Heart right ventricle (tissue), 16 donors: ENCODE measurements at places on chromosomes 5 and 9. TPM values are rescaled to one million over a fixed set of nuclear protein-coding genes. Genes with fewer than 3 reads are reported as not detected.

DNA sequence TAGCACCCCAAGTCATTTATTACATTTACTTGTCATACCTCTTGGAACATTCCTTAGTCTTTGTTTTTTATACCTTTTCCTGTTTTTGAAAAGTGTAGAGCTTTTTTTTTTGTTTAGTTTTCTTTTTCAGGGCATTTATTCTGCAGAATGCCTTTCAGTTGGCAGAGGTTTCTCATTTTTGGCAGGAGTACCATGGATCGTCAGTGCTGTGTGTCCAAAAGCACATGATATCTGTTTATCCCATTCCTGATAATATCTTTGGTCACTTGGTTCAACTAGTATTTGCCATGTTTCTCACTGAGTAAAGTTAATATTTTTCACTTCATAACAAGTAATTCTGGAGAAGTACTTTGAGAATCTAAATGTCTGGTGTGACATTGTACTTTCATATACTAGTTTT, 10.7 kb downstream of the OGN start:
- DNase-seq = no peak

PTGES gene
- total RNA-seq = 1.4 TPM

GRCh38 chr5:170757182-170757601, 26.3 kb upstream of the GABRP start:
- DNase-seq = no peak

DNA sequence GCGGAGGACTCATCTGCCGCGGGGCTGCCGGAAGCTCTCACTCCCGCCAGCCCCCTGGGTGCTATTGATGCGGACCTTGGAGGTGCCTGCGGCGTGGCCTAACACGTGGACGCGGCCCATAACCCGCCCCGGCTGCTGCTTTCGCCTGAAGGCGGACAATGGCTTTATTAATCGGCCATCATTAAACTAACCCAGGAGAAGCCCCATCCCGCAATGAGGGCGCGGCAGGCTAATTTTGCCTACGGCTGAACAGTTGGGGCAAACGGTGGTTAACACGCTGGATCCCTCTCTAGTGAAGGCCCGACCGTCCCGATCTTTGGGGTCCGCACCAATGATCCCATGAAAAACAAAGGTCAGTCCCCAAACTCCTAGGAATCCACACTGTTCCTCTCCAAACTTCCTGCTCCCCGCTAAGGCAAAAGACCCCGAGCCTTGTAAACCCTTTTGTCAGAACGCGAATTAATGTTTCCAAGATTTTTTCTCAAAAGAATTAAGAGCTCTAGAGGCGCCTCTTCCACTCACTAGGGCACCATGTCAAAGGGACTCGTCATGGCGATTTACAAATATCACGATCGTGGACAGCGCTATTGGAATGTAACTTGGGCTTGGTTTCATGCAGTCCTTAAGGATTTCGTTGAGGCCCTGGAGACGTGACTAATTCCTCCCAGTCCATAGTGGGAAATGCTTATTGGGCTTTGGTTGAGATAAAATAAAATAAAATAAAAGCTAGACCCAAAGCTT, 193.1 kb downstream of the MEF2C start:
- no peak for DNase-seq

- no peak for DNase-seq
Measured at GRCh38 chr9:6239048-6239461, 23.4 kb downstream of the IL33 start.

RASEF gene
- total RNA-seq = 0.05 TPM

LPAR1 gene
- 8.1 TPM for total RNA-seq

DNA sequence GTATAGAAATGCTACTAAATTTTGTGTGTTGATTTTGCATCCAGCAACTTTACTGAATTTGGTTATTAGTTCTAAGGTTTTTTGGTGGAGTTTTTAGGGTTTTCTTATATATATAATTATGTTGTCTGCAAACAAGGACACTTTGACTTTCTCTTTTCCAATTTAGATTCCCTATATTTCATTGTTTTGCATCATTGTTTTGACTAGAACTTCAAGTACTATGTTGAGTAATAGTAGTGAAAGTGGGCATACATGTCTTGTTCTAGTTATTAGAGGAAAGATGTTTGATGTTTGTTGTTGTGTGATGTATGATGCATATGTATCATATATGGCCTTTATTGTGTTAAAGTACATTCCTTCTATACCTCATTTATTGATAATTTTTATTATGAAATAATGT, 362.3 kb upstream of the PRR16 start:
- DNase-seq = no peak

DNA sequence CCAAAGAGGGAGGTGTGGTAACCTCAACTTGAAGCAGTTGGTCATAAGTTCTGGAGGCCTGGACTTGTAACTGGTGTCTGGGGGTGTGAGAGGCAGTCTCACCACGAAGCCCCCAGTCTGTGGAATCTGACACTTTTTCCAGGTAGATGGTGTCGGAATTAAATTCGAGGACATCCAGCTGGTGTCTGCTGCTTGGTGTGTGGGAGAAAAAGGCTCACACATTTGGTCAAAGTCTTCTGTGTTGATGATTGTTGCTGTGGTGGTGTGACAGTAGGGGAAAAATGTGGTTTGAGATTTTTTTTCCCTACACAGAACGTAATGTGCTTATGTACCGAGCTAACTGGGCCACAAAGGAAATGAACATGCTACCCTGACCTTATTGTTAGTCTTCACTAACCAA, 251.9 kb downstream of the MAT2B start:
- DNase-seq = no peak

PNPLA7 gene
- total RNA-seq = 6.6 TPM

DNA sequence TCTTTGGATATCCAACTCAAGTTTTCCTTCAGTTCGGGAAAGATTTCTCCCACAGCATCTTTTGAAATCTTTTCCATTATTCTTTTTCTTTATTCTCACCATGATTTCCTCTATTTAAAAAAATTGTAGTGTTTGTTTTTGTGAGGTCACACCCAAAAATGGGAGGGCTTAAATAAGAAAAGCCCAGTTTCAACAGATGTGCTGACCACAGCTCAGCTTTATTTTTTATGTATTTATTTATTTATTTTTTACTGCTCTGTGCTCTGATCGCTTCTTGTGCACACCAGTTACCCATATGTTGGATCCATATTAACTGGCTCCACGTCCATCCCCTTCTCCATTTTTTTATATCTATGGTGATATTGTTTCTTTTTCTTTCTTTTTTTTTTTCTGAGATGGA, 20.3 kb downstream of the GFPT2 start:
- DNase-seq = no peak

DNA sequence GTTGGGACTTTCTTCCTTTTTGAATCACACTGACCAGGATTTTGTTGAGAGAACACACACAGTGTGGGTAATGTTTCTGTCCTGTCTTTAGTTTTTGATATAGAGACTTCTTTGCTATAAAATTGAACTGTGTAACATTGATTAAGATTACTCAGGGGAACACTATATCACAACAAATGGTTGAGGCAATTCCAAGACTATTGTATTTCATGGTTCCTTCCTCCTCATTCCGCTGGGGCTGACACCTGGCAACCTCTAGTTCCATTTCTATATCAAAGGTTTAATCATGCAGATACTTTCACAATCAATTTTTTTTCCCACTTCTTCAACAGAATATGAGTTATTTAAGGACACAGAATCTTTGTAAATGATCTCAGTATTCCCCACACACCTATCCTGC, 182.2 kb downstream of the TAF11L14 start:
- no peak for DNase-seq

DNA sequence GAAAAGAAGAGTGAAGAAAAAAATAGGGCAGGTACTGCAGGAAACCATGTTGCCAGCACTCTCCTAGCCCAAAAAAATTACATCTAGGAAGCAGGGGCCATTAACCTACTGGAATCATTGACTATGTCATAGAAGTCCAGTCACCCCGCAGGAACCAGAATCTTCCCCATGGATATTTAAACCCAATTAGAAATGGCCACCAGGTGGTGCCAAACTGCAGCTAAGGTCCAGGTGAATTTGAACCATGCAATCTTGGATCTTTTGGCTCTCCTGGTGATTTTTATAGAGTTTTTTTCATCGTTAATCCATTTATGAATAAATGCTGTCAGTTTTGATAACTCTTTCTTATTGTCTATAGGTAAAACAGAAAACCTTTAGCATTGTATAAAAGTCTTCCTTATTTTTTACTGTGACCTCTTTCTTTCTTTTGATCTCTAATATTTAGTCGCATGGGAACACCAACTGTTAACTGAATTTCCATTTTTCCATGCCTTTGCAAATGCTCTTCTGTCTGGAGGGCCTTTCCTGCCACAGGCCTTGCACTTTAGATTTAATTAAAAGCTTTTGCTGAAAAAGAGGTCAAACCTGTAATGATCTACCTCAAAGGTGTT, 147.5 kb upstream of the FGF10 start:
- DNase-seq = peak; percentile 18

DNA sequence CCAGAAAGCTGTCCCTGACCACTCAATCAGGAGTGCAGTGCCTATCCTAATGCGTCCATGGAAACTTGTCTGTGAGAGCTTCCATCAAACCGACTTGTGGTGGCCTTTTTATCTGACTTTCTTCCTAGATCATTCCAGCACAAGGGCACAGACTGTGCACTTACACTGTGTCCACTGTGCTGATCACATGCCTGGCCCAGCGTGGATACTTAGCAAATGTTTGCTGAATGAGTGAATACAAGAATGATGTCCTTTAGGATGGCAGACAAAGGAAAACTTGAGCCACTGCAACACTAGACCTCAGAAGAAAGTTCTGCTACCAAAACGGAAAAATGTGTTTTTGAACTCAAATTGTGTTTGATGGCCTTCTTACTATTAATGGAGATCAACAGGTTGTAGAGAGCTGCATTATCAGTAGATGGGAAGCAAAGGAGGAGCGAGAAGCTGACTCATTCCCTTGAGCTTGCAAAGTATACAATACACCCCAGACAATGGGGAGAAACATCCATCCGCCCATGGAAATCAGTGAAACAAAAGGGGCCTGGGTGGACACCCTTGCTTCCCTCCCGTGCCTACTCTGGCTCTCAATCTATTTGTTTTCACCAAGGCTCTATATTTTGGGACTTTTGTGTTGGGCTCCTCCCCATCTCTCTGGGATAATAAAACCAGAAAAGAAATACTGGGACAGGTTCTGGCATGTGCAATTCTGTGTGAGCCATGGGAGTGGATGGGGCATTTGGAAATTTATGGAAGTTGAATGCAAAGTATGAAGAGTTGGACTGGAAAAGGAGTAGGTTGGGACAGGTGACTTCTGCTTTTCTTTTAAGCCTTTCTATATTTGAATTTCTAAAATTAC, 76.2 kb upstream of the ZFAND5 start:
- DNase-seq = no peak

DNA sequence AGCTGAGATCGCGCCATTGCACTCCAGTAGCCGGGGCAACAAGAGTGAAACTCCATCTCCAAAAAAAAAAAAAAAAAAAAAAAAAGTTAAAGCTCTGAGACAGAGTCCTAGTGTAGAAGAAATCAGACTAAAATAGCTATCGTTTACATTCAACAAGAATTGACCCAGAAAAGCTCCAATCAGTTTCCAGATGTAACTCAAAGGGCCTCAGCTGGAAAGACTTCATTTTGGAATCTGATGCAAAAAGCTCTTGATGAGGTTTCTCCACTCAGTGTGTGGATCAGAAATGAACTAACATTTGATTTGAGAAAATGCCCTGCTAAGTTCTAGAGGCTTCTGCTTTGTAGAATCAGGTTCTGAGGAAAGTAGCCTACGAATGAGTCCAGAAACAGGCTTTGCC, 7.2 kb upstream of the C1QTNF2 start:
- DNase-seq = no peak

DNA sequence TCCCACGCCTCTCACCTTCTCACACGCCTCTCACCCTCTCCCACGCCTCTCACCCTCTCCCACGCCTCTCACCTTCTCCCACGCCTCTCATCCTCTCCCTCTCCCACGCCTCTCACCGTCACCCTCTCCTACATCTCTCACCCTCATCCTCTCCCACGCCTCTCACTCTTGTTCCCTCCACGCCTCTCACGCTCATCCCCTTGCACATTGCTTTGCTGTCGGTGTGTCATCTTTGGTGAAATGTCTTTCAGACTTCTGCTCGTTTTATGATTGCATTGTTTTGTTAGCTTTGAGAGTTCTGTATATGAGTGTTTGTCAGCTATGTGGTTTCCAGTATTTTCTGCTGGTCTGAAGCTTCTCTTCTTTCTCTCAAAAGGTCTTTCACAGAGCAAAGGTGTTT, 102.7 kb downstream of the EHMT1 start:
- DNase-seq = no peak

DNA sequence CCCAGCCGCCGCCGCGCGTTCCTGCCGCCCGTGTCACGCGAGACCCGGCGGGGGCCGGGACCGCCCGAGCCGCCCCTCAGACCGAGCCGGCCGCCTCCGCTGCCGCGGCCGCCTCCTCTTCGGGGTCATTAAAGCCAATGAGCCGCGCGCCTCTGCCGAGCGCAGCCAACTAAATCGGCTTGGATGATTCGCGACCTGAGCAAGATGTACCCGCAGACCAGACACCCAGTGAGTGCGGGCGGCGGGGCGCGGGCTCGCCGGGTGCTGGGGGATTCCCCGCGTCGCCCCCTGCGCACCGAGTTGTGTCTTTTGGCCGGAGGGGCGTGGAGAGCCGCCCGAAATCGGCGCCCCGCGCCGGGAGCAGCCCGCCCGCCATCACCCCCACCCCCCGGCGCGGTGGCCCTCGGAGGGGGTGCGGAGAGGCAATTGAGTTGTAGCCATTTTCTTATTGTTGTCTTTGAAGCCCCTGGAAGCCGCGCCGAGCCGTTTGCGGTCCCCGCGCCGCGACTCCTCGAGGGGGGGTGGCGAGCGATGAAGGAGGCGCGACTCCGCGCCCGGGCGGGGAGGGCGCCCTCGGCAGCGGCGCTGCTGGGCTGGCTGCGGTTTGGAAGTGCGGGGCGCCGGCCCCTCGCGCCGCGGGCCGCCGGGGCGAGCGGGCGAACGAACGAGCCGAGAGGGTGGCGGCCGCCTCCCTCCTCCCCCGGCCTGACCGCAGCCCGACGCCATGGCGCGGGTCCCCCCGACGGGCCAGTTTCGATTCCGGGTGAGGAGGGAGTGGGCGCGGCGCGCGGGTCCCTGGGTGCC, 1.0 kb downstream of the TLE4 start:
- peak; percentile 57 for DNase-seq

DNA sequence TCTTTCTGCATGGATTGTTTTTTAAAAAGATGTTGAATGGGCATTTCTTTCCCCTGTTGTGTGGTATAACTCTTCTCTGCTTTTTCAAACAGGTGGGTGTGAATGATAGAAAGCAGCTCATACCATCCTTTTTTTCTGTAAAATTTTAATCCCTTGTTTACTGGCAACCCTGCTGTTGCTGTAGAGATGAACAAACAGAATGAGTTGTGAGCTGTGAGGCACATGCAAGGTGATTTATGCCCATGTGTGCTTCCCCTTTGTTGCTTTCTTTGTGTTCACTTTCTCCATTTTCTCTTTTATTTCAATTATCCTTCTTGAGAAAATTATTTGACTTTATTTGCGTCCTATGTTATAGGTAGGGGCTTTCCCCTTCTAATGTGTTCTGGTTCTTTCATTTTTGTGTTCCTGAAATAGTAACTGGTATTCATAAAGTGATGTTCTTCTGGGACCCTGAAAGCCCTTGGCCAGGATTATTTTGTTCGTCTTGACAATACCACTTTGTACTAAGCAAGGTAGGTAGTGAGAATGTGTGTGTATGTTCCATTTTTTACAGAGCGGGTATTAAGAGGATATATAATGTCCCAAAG, 79.9 kb downstream of the AOPEP start:
- no peak for DNase-seq

CMBL gene
- 52.9 TPM for total RNA-seq
